ENCODE measurements at places on chromosomes 13 and 19. TPM values are rescaled to one million over a fixed set of nuclear protein-coding genes. Genes with fewer than 3 reads are reported as not detected.

Gene COL4A2
- 265 TPM for total RNA-seq

Gene LATS2
- total RNA-seq, result 26.3 TPM

Gene PRR12
- 27.4 TPM for total RNA-seq

Gene ZSCAN4
- total RNA-seq, result not detected

Gene ZNF497
- total RNA-seq, result 5.0 TPM

Gene C19orf85
- not detected for total RNA-seq

Gene CRX
- total RNA-seq, result not detected

Gene TMEM150B
- 3.6 TPM for total RNA-seq

Gene PDX1
- total RNA-seq, result not detected
